ENCODE measurements at places on chromosomes 7 and 10.

DNA sequence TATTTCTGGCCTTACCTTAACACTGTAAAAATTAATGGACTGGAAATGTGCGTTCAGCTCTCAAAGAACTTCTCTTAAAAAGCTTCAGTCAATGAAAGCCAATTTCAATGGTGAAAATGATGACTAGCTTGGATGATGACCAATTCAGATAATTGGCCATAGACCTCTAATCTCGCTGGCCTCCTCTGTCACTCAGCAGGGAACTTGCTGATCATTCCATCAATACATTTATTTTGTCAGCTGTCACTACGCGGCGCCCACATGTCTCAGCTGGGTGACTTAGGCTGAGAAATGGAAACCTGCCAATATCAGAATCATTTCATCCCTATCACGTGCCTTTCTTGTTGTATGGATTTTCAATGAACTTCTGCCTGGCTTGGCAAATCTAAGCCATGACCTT lies 673.0 kb upstream of the AUTS2 start:
- no peak for DNase-seq

DNA sequence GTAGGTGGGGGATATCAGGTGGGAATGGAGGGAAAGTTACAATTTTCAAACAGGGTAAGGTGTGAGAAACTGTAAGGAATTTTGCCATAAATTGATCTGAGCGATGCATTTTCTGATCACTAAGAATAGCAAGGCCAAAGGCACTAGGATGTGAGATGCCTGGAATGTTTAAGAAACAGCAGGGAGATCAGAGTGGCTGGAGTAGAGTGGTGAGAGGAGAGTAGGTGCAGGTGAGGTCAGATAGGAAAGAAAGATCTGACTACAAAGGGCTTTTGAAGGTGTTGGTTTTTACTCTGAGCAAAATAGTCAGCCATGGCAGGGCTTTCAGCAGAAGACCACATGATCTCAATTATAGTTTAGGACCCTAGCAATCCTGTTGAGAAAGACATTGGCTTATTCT lies 55.0 kb downstream of the HDAC9 start:
- DNase-seq: no peak

- DNase-seq: no peak
Measured at GRCh38 chr10:69750011-69750373, 51.7 kb upstream of the COL13A1 start.

DNA sequence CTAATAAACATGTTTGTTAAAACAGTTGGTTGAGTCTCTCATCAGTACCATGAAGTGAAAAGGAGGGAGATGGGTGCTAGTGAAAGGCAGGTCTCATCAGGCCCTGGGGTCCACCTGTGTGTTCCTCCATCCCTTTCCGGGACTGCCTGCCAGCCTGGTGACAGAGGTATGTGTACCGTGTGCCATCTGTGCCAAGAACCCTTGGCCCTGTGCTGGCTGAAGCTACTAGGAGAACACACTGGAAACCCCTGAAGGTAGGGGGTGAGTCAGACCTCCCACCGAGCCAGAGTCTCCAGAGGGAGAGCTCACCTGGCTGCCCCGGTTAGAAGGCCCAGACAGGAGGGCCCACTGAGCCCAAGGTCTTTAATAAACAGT lies 2.3 kb downstream of the DDIT4 start:
- DNase-seq: peak; percentile 55

DNA sequence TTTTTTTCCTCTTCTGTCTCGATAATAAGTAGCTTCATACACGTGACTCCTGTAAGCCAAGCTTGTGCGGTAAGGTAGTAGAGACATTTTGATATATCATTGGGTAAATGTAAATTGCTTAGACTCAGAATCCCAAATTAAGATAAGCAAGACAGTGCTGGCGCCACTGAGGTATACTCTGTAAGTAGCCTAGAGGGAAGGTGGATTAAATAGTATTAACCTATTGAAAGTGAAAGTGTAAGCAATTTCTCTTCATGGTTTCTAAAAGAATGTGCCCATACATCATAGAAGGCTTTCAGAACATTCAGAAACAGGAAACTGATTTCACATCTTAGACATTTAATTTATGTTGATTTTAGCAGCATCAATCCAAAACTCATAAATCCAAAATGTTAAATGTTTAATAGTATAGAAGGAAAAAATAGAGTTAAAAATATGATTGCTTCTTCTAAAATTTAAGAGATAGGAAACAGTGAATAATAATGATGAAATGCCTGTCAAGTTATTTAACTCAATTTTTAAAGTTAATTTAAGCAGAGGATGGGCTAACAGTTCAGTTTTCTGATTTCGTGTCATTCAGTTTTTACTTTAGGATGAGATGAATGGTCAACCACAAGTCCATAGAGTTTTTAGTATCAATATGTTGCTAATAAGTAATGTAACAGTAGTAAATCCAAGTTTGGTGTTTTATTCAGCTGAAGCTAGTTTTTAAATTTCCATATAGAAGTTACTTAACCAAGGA lies 36.8 kb downstream of the LRRC72 start:
- DNase-seq: no peak

DNA sequence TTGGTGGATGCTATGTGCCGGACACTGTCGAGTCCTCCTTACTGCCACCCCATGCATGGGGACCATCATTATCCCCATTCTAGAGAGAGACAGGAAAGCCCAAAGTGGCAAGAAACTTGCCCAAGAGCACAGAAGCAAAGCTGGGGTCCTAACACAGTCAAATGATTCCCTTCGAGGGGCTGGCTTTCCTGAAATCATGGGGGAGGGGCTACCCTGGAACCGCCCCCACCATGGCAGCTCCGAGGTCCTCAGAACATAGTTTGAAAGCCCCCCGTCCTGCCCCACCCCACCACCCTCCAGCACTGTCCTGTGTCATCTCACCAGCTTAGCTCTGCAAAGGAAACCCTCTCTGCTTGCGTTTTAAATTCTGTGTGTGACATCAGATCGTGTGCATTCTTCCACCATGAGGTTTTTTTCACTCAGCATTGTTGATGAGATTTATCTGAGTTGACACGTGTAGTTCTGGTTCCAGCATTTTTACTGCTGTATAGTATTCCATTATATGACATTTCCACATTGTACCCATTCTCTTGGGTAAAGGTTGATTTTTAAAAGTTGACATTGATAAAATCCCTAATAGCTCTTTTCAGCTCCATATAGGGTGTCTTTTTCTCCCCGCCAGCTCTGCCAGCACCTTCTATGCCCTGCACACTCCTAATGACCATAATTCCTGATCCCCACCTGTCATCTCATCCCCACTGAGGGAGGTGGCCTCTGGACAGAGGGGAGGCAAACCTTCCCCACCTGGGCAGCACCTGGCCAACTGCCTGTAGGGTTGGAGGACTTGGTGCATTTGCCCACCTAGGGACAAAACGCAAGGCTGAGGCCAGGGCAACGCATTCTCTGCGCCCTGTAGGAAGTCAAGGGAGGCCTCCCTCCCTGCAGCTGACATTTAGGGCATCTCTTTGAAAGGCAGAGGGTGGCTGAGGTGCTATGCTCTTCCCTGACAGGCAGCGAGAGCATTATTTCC lies 100.2 kb upstream of the GPR26 start:
- no peak for DNase-seq

DNA sequence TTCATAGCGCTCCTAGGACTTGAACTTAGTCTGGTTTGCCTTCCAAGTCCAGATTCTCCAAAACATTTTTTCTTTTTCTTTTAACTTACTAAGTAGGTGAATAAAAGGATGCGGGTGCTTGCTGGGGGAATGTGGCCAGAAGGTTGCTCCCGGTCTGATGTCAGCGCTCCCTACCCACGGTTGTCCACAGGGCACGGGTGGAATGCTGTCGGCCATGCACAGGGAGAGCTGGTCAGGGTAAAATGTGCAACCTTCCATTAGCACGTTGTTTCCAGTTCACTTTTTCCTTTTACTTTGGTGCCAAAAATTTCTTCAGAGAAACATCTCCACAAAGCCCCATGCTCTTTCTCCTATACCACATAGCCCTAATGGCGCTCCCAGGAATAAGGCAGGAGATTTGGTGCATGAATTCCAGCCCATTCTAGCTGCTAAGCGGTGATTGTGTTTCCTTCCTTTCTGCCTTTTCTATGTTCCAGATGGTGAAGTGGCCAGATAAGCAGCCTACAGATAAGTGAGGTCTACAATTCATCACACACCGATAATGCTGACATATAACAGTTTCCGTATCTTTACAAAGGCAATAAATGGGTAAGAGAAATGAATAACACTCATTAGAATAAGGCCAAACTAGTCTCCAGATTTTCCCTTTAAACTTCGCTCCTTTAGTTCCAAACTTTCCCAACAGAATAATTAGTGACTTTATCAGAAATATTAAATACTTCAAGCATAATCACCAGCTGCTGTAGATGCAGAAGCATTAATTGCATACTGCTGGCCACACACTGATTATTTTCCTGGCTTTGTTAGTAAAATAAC lies 138.3 kb upstream of the FGFR2 start:
- peak; percentile 20 for DNase-seq

DNA sequence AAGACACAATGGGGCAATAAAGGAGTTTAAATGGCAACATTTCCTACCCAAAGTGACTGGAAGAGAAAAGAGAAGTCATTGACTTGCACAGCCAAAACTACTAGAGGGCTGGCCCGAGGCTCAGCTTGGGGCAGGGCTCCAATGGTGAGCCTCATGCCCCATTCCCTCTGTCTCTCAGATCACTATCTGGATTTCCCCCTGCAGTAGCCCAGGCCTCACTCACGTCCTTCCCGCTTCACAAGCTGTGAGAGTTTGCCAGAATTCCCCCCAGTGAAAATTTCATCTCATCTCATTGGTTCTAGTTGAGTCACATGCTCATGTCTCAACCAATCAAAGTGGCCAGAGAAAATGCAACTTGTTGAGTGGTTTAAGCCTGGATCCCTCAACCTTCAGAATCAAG lies 181.3 kb downstream of the WDR11 start:
- no peak for DNase-seq

GRCh38 chr10:104120903-104121484 lies 977 bp upstream of the SFR1 start:
- peak; percentile 99 for DNase-seq

DNA sequence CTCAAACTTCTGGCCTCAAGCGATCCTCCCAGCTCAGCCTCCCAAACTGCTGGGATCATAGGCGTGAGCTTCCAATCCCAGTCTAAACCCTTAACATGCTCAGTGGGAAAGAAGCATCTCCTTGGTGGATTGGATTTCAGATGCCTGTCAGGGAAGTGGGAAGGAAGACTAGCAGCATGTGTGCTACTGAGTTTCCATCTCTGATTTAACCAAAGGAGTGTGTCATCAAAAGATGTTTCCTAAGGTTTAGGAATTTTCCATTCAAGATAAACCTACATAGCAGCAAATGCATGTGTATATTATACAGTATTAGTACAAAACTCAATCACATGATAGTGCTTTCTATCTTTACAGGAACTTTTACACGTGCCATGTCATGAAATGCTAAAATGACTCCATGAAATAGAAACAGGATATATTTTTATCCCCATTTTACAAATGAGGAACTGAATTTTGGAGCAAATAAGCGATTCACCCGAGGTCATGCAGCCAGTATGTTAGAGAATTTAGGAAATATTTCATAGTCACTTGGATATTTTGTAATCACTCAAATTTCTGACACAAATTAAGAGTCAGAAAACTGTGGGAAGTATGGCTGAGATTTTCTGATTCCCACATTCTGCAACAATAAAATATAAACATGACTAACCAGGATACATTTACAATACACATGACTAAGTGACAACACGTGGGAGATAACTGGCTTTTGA lies 11.4 kb upstream of the TMEM26 start:
- peak; percentile 77 for DNase-seq

DNA sequence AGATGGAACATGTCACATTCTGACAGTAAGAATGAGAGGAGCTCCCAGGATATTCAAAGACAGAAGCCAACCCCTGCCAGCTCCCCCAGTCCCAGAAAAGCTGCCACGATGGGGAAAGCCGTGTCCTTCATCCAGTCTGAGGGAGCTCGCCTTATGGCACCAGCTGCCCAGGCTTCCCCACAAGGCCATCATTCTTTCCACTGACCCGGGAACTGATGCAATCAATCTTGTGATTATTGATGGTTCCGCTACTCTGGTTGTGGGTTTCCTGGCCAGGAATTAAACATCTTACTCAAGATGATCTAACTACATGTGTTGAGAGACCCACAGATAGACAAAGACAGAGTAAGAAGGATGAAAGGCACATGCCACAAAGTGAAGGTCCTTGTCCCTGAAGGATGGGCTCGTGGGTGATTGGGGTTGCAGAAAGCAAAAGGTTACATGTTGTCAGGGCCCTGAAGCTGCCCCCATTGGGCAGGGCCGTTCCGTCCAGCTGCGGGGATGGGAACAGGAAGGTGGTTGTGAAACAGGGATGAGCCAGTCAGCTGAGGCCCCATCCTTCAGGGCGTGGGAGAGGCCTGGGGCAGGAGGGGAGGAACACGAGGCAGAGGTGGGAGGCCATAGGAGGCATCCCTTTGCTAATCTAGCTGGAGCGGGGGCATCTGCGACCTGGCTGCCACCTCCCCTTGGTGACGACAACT lies 127.6 kb downstream of the OAT start:
- DNase-seq: no peak

DNA sequence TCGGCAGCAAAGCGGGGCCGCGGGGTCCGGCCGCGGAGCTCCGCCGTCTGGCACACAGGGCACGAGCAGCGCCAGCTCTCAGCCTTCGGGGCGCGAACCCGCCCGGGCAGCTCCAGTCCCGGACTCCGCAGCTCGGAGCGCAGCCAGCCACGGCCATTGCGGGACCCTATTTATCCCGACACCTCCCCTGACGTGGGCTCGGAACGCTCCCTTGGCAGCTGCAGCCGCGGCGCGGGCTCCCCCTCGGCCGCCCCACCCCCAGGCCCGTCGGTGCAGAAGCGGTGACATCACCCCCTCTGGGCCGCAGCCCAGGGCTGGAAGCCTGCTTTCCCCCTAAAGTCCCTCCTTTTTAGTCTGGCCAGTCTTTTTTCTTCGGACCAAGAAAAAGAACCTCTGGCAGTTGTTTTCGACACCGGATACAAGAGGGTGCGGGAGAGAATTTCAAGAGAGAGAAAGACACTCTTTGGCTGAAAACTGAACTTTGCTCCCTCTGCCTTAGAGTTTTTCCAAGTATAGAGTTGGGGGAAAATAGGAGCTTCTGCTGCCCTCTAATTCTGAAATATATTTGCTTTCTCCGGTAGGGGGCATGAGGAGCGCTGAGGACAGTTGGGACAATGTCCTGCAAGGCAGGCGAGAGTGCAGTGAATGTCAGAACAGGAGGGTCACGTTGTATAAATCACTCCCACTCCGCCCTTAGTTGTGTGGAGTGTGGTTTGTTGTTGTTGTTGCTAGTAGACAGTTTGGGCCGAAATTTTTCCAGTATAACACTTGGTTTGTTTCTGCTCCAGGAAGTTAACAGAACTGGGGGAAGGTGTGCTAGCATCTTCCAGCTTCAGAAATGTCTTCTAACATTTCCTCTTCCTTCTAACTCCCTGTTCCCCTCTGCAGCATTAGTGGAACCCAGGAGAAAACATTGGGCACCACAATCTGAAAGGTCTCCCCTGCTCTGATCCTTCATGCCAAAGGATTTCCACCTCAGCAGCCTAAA lies at the start of gene SFRP4:
Gene SFRP4 (minus strand): TSS at position 145 of the 988 bp plus-strand sequence. CDS start 280 bp downstream, outside the sequence.
- DNase-seq: peak; percentile 68

GRCh38 chr10:132136097-132136521 lies 50.6 kb upstream of the DPYSL4 start:
- no peak for DNase-seq

GRCh38 chr10:96334616-96335526 lies 23.9 kb downstream of the OPALIN start:
- peak; percentile 57 for DNase-seq

Measured in fibroblast of pulmonary artery (primary cell).